ENCODE measurements at places on chromosomes 12 and 14.

DNA sequence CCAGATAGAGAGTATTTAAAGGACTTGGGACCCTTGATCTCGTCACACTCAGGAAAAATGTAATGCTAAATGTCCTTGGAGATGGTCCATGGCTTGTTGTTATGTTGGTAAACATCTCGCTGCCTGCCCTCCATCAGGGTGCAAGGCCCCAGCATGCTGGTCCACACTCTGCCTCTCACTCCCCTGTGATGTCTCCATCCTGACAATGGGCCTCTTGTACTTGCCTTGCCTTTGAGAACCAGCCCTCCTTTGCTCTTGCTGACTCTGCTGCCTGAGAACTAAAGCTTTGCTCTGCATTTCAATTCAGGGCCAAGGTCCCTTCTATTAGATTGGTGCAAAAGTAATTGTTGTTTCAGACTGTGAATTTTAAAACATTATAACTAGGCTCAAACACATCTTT is 131.0 kb upstream of the LMNTD1 start:
- DNase-seq, result no peak

DNA sequence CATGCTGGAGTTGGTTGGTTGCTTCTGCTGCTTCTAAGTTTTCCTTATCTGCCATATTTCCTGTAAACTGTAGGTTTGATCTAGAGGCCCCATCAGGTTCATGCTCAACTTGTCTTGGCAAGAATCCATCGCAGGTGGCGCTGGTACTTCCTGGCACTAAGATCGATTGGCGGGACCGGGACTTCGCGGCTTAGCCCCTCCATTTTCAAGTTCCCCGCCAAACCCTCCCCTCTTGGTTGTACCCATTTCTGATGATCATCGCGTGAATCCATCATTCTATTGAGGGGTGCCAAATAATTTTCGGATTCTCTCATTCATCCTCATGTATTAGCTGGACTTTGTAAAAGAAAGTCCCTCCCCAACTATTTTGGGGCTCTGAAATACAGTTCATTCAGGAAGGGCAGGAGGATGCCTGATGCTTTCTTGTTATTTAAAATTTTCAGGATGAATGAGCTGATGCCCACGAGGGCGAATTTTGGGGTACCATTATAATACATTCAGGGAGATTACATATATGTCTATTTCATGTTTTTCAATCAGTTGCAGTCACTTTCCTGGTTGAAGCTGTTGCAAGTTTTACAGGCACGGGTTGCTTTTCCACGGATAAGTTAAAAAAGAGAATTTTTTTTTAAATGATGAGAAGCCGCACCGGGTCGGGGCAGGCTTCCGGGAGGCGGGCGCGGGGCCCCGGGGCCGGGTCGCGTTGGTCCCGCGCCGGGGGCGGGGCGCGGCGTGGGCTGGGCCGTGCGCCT is 395 bp upstream of the BRI3BP start:
- peak; percentile 89 for DNase-seq

DNA sequence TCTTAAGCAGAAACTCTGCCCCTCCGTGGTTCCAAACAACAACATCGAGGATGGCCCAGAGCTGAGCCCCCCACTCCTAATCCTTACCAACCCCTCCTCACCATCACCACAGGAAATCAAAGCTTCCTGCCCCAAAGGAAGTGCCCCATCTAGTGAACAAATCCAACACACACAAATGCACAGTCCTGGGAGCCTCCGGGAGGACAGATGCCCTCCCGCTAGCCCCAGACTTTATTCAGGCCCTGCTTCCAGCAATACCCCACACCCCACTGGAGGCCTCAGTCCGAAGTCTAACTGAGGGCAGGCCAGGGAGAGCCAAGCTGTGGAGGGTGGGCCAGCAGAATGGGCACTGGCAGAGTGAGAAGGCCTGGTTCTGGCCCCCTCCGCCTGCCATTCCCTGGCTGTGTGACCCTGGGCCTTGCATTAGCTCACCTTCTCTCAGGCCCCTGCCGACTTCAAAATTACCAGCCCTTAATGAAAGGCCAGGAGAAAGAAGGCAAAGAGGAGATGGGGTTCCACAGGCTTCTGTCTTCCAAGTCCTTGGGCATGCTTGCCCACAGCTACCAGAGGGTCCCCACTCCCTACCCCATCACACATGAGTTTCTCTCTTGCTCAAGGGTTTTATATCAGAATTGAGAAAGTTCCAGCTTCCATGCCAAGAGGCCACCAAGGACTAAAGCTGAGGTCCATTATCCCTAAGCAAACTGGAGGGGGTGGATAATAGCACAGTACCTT is 2.3 kb downstream of the HDAC7 start:
- peak; percentile 47 for DNase-seq

- DNase-seq, result peak; percentile 89
Observed at GRCh38 chr14:90697577-90698206, 118.5 kb downstream of the TTC7B start.
